Smooth muscle cell of bladder (primary cell): ENCODE measurements at places on chromosomes 7 and 10. TPM values are rescaled to one million over a fixed set of nuclear protein-coding genes. Genes with fewer than 3 reads are reported as not detected.

Gene MMP21
- under 0.01 and 0.09 TPM in 2 replicates for total RNA-seq

Gene FAM25C
- total RNA-seq = not detected in 2 replicates

Gene C7orf25
- total RNA-seq = 3.3 and 5.1 TPM in 2 replicates

Gene TCAF2
- total RNA-seq = 2.4 and 2.6 TPM in 2 replicates
